ENCODE measurements at places on chromosomes 2 and 18. TPM values are rescaled to one million over a fixed set of nuclear protein-coding genes. Genes with fewer than 3 reads are reported as not detected.
A peak's percentile ranks its signal among the peaks of the same experiment; 100 is the strongest.

The SPATS2L gene
- total RNA-seq, result 55.1 TPM

- no peak for DNase-seq
Observed at GRCh38 chr2:227127201-227127600, 36.8 kb downstream of the COL4A4 start.

The LIMS4 gene
- 0.49 TPM for total RNA-seq

DNA sequence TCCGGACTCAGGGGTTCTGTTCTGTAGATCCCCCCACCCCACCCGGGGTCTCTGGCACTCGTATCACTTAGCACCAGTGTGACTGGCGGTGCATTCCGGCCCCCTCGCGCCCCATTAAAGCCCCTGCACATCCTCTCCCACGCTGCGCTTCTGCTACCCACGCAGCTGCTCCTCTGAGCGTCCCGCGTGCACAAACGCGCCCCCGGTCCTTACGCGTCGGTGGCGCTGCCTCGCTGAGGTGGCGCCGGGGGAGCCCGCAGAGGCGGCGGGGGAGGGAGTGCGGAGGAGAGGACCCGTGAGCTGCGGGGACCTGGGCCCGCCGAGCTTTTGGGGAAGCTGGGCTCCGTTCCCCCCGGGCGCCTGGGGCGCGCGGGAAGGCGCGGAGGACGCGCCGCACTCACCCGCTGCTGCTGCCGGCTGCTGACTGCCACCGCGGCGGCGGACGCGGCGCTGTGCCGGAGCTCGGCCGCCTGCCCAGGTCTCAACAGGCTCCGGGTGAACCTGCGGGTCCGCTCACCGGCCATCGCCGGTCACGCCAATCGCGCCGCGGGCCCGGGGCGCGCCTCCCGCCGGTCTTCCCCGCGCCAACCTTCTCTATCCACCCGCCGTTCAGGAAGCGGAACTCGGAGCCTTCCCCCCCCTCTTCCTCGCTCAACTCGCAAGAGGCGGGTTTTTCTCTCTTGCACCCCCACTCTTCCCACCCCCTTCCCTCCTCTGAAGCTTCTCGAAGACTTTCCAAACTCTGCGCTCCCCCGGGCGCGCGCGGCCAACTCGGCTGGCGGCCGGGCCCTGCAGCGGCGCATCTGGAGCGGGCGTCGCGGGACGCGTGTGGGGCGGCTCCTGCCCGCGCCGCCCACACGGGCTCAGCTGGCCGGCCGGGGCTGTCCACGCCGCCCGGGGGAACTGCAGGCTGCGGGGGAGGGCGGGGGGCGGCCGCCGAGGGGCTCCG is at the start of gene DOCK10:
Gene DOCK10 (minus strand): TSS at position 618 of the 949 bp plus-strand sequence. CDS start 94 bp downstream, at position 524.
- DNase-seq, result peak; percentile 11

- no peak for DNase-seq
Observed at GRCh38 chr2:109348671-109349502, 219.9 kb downstream of the SH3RF3 start.
